ENCODE measurements at places on chromosomes 1 and 21. TPM values are rescaled to one million over a fixed set of nuclear protein-coding genes. Genes with fewer than 3 reads are reported as not detected.

CHIT1 gene
- not detected for total RNA-seq

PTPRU gene
- 16.8 TPM for total RNA-seq

DNA sequence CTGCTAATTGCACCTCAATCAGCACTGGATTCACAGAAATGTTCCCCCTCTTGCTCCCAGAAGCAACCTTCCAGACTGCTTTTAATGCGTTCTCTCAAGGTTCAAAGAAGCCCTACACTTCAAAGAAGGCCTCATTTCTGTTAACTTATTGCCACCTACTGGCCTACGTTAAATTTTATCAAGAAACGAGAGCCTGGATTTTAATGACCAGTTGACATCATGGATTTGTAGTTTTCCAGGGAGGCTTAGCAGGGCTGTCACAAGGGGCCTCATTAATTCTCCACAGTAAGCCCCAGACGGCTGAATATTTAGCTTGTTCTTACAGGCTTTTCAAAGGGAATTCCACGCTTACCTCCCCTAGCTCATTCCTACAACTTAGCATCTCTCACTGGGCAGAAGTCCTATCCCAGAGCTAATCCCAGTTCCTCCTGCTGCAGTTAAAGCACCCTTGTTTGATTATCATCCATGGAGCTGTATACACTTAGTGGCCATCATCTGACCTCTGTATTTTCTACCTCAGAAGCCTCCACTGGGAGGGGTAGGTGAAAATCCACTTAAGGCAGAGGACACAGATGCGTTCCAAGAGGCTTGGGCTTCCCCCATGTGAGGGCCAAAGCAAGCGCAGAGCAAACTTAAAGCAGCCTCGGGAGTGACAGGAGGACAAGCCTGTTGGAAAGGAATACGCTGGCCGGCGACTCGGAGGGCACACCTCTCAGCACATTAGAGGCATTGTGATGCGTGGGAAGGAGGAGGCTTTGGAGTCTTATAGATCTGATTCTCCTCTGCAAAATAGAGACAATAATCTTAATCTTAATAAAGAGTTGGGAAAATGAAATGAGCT, 32.2 kb upstream of the CYP4X1 start:
- DNase-seq, result no peak

GRCh38 chr1:198620951-198621824, 17.7 kb upstream of the PTPRC start:
- DNase-seq, result no peak

OR6N1 gene
- total RNA-seq, result not detected

AIRE gene
- total RNA-seq, result not detected

RIIAD1 gene
- not detected for total RNA-seq

- no peak for DNase-seq
Observed at GRCh38 chr1:6692956-6693355, 8.7 kb downstream of the DNAJC11 start.

- DNase-seq, result no peak
Observed at GRCh38 chr1:222588135-222588534, 1.6 kb downstream of the TAF1A start.

- peak; percentile 29 for DNase-seq
Observed at GRCh38 chr1:200837931-200838571, 34.7 kb upstream of the GPR25 start.

VSIG8 gene
- not detected for total RNA-seq

DNA sequence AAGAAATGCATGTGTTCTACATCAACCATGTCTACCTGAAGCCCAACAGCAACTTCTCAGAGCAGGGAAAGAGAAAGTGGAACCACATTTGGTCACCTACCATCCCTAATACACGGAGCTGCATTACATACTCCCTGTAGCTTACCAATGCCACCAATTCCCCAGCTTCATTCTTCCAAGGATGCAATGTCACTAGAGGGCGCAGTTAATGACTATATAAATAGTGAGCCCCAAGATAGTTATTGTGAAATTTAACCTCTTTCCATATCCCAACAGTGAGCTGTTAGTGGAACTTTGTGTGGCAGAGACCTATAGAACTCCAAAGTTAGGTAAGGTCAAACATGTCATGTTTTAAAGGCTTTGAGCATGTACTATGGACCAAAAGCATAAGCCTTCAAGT, 618.3 kb downstream of the SMYD3 start:
- no peak for DNase-seq

GRCh38 chr1:27862671-27863537, 9.4 kb upstream of the THEMIS2 start:
- DNase-seq, result peak; percentile 77

DNA sequence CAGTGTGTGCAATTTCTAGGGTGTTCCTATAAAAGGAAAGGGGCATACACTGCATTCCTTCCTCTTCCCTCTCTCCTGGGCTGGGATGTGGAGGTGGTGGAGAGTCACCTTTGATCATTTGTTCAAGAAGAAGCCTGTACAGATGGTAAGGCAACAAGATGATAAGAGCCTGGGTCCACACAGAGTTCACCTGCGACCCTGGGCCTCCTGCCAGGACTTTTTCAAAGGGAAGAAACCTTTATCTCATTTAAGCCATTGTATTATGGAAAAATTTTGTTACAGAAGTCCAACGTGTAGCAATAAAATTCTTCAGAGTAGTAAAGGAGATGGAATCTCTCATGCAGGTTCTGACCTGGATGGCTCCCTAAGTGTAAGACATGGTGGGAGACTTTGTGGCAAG, 189.1 kb downstream of the MIS18A start:
- DNase-seq, result no peak

DNA sequence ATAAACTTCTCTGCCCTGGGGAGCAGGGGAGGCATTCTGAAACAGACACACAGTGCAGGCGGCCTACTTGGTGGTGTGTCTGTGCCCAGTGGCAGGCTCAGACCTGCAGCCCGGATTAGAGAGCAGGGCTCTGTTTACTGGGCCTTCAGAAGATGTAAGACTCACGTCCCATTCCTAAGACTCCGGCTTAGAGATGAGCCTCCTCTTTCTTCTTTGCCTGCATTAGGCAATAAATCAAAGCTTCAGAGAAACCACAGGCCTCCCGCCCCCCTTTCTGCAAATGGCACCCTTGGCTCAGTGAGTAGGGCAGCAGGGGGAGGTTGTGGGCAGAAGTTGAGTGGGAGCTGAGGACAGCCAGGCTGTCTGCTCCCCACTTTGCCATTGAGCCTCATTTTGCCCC, 35.8 kb downstream of the LGR6 start:
- no peak for DNase-seq

GRCh38 chr1:236685917-236686814, at the start of gene ACTN2:
ACTN2 (plus strand) TSS chr1:236686499; CDS start chr1:236686674, 175 bp downstream.
- DNase-seq, result no peak

DNA sequence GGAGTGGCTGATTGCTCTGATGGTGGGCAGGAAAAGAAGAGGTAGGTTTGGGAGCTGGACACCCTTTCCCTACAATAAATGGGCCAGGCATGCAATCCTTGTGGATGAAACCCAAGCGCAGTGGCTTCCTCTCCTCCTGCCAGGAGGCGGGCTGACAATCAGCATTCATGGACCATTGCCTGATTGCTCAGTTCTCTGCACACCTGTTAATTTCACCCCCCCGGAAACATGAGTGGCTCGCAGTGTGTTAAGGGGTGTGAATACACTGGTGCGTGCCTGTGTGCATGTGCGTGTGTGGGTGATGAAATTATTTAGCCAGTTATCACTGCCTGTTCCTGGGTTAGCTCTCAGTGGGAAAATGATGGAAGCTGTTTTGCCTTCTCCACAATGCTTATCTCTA, 310.7 kb downstream of the PCP4 start:
- DNase-seq, result no peak

LHX4 gene
- 4.6 TPM for total RNA-seq

DNA sequence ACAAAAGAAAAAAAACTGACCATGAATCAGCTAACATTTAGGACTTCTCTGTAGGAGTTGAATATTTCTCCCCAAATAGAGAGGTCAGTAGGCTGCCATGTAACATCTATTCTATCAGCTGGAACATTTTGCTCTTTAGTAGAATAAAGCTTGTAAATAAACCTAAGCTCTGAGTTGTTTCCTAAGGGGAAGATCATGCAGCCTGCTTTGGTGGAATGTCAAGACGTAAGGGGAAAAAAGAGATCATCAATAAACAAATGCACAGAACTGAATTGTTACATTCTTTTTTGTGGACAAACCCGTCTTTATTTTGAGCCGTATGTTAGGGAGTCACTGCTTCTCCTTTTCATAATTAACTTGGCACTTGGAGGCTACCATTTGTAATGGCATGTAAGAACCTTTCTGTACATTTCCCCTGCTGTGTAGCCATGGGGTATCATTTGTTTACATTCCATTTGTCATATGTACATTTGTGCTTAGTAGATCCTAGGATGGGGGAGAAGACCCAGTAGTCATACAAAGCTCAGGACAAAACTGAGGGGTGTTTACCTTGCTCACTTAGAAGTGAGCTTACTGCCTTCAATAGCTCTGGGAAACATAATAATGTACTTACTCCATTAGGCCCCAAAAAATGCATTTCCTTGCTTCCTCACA, 10.8 kb upstream of the PALMD start:
- DNase-seq, result no peak

DNA sequence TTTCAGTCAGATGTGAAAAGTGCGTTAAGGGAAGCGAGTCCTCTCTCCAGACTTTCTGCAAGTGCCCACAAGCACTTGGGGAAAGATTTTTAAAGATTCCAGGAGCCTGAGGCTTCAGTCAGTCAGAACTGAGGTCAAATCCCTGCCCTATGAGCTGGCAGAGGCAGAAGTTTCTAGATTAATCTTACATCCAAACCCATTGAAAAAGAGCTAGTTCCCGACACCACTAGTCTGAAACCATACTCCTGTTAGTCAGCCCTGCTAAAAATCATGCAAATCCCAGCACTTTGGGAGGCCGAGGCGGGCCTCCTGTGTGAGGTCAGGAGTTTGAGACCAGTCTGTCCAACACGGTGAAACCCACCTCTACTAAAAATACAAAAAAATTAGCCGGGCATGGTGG, 21.0 kb downstream of the RSPH1 start:
- no peak for DNase-seq

DNA sequence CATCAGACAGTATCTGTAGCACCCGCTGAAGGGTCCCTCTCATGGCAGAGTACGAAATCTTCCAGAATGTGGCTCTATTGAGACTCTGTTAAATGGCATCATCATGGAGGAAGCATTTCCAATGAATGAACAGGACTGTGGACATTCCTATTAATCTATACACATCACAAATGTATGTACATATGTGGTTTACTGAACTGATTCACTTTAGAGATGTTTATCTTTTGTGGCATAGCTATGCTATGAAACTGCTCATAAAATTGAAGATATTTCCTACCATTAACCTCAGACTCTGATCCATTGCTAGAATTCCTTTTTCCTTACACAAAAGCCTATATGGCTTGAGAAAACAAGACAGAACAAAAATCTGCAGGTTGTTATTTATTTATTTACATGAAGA, 259.6 kb upstream of the RRP15 start:
- DNase-seq, result no peak

GRCh38 chr1:243943671-243944428, 93.8 kb upstream of the AKT3 start:
- no peak for DNase-seq

GRCh38 chr1:95278173-95279006, 44.4 kb downstream of the RWDD3 start:
- no peak for DNase-seq

AKR7A3 gene
- 0.21 TPM for total RNA-seq

GRCh38 chr1:54649921-54650320, 8.3 kb downstream of the MROH7 start:
- no peak for DNase-seq

GRCh38 chr1:203765029-203765837, at the start of gene LAX1:
LAX1 (plus strand) TSS chr1:203765183; CDS start chr1:203765566, 383 bp downstream.
- no peak for DNase-seq

- DNase-seq, result no peak
Observed at GRCh38 chr1:33131191-33131590, 50.2 kb downstream of the AZIN2 start.

DNA sequence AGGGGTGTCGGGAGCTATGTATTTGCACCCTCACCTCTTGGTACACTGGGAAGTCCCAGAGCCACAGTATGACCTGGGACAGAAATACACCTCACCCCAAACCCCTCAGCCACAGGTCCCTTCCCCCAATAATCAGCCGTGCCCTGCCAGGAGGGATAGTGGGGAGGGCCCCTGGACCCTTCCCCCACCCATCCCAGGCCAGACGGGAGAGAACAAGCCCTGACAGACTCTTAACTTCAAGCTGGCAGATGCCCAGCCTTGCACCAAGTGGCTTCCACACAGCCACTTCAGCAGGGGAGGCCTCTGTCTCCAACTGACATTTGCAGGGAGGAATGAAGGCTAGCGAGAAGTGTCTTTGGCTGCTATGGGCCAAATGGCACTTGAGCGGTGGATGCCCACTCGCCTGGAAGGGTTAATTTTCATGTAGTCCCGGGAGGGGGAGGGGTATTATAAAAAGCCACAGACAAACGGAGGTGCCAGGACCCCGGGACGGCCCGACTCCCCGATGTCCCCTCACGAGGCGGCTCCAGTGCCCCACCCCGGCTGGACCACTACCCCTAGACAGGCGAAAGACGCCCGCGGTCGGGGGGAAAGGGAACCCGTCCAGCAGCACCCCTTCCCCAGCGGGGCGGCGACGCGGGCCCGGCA, 495 bp downstream of the SYNC start:
- peak; percentile 58 for DNase-seq

GRCh38 chr1:187336441-187337168, 507.9 kb downstream of the PLA2G4A start:
- no peak for DNase-seq

GRCh38 chr21:32975811-32976431, 49.8 kb upstream of the OLIG2 start:
- DNase-seq, result no peak

DNA sequence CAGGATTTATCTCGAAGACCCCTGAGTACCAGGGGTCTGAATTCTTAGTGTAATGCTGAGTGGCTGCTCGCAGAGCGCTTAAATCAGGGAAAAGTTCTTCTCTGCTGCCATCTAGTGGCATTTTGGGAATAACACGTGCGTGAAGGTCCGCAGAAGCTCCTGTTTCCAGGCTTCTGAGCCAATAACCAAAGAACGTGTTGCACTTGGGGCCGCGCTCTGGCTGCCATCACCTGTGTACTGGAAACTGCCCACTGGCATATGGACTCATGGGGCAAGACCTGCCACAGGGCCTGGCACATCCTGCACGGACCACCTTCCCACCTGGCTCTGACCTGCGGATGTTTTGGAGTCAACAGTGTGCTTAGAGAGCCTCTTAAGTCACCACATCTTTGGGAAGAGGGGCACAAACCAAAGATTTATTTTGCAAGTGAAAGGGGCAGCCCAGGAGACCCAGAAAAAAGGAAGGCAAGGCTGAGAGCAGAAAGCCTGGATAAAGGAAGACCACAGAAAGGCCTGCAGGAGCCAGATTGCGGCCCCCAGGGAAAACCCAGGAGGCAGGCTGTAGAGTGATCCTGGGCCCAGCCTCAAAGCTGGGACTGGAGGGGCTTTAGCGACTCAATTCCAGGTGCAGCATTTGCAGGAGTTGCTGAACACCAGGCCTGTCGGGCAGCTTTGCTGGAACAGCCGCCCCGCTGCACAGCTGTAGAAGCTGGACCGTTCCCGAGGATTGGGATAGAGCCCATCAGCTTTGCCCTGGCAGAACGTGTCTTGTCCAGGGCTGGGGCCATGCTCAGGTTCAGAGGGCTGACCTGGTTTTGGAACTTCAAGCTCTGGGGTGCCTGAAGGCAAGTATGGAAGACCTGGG, 13.0 kb downstream of the CHIT1 start:
- peak; percentile 44 for DNase-seq
